Urothelium cell line (cell line): ENCODE measurements at places on chromosomes 12 and 14.

DNA sequence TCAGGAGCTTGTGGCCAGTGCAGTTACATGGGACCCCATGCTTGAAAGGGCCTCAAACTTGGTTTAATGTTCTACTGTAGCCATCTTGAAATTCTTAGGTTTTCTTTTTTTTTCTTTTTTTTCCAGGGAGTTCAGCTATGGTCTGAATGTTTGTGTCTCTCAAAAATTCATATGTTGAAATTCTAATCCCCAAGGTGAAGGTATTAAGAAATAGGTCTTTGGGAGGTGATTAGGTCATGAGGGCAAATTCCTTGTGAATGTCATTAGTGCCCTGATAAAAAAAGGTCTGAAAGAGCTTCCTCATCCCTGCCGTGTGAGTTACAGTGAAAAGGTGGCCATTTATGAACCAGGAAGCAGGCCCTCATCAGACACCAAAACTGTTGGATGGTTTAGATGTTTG is 324.1 kb downstream of the C12orf75 start:
- DNase-seq, result no peak

GRCh38 chr12:81245907-81246570 is 168.2 kb downstream of the ACSS3 start:
- DNase-seq, result no peak

- DNase-seq, result no peak
Measured at GRCh38 chr14:66378712-66379505, 107.3 kb upstream of the CCDC196 start.

- DNase-seq, result no peak
Measured at GRCh38 chr12:103807561-103808238, 33.3 kb downstream of the NT5DC3 start.

DNA sequence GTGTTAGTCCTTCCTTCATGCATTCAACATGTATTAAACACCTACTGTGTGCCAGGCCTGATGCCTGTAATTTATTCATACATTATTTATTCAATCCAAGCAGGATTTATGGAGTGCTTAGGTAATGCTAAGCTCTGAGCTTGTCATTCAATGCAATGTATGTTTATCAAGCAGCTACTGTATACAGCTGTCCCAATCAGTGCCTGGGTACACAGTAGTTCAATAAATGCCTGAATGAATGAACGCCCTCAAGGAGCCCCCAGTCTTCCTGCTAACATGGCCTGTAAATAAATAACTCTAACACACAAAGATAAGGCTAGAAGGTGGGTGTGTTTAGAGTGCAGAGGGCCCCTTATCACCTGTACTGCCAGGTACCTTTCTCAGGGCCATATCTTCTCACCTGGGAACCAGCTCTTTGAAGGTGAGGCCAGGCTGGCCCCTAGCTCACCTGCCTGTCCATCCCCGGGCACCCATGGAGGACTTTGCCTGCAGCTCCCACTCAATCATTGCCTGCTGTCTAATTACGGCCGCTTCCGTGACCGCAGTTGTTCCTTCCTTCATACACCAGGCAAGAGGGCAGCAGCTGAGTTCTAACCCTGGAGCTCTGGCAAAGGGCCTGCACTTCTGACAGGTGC is 20.0 kb upstream of the KDM2B start:
- no peak for DNase-seq

DNA sequence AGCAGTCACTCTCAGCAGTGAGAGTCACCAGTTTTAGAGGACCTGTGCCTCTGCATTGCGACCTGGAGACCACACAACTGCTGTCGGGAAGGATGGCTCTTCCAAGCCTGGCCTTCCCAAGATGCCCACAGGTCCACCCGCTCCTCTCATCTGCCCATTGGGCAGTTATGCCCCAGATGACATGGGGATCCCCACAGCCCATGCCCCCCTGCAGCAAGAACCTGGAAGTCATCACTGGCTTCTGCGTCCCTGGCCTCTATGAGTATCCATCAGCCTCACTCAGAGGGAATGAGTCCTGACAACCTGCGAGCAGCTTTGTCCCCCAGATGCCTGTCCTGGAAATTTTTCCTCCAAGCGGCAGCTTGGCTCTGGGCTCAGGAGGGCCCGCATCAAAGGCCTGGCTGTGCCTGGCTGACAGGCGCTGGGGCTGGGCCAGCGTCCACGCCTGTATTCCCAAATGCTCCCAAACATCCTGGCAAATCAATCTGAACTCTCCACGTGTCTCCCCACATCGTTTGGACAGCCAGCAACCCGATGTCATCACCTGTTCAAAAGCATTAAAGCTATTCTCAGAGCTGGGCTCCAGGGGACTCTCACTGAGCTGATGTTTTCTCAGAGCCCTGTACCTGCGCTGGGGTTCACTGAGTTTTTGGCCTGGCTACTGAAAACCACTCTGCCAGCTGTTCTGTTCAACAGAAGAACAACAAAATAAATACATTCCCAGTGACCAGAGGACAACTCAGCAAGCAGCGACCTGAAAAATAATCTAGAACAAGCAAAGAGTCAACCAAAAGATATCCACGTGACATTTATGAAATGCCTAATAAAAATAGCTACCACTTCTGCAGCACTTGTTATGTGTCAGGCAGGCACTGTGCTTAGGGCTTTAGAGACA is 57.8 kb downstream of the CLMN start:
- no peak for DNase-seq

DNA sequence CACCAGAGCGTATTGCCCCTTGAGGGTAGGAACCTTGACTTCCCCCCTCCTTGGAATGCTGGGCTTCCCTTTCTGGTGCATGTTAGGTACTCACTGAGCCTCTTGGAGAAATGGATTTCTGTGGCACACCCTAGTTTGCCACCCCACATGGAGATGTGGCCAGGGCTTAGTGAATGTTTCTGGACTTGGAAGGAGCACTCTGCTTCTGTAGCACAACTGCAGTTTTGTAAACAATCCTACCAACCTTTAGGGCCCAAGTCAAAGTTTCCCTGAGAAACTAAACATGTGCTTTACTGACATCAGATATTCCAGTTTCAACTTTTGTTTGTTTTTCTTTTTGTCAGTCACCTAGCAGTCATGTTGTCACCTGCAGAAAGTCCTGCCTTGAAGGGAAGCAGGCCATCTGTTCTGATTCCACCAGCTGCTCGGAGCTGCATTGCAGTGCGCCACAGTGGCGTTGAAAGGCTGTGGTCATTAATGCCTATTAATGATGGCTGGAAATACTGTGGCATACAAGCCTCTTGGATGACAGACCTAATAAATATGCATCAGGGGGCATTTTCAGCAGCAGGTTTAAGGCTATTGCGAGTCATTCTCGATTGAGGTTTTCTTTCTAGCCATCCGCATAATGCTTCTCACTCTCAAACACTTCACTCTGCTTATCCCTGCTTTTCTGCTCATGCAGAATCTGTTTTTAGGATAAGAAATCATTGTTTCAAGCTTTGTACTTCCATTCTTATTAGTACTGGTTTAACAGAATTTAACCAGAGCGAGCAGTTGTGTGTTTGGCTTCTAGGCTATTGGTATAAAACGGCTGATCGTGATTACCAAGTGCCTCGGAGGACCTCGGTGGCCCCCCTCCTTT is 7.8 kb downstream of the PELI2 start:
- no peak for DNase-seq
